ENCODE measurements at places on chromosomes 7 and 10.

DNA sequence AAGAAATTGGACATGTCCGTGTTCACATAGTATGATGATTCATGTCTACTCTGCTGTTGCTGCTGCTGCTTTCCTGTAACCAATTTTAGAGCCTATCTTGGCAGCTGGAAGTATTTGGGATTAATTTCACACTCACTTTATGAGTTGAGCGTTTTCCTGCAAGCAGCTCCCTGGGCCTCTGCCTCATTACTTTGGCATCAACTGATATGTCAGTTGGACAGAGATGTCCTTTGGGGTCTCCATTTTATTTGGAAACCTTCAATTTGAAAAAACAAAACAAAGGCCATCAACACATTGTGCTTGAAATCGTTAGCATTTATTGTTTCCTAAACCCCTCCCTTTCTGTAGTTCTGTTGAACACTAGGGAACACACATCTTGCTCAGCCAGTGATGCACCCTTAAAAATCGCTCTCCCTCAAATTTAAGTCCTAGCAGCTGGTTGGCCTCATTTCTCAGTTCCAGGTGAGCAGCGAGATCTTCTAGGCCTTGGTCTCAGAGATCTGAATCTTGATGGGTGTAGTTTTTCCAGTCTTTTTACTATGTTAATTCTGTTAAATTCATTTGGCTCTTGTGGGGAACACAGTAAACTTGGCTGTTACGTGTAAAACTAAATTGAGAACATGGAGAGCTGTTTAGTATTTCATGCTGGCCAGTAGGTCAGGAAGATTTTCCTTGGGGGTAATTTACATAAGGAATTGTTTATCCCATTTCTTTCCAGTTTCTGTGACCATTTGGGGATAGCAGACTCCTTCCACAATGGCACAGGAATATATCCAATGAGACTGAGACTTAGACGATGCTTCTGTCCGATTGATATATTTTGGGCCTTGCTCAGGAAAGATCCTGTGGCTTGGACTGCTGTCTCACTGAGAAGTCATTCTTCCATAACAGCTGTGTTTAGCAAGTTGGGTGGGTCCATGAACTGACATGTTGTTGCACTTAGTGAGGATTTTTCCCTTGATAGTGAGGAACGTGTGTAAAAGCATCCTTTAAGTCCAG is 371.6 kb downstream of the BBS9 start:
- no peak for DNase-seq

DNA sequence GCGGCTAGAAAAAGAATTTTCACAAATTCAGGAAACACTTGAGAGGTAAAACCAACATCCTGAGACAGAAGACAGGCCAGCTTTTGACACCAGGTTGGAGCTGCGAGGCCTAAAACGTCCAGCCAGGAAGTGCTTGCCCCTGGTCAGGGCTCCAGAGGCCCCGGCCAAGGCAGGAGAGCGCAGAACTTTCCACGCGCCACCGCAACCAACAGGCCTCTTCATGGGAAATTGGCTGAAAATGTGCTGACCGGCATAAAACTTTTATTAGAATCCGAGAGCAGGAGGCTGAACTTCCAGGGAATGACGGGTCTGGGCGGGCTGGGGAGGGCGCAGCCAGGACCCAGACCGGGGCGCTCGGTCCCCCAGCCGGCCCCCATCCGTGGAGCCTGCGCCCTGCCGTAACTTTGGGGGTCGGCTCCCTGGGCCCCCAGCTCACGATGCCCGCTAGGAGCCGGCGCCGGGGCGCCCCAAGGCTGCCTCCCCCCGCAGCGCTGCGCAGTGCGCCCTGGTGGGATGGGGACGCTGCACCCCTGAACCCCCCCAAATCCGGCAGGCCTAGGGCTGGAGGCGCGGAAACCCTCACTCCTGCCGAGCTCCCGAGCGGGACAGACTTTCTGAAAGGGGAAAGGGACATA is 414.0 kb upstream of the MKI67 start:
- no peak for DNase-seq

DNA sequence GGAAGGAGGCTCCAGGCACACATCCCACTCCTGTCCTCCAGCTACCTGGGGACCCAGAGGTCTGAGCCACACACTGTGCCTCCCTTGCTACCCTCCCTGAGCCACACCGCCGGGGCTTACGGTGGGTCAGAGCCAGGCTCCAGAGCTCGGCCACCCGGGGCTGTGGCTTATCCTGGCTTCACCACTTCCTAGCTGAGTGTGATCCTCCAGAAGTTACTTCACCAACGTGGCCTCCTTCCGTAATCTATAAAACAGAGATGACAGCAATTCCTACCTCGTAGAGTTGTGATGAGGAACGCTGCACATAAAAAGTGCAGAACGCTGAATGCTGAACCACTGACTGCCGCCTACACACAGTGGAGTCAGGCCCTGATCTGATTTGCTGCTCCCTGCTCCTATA is 285.0 kb downstream of the PRPF18 start:
- no peak for DNase-seq

- no peak for DNase-seq
Observed at GRCh38 chr7:51817694-51818225, 501.2 kb upstream of the COBL start.

Measured in stimulated activated CD4-positive, alpha-beta T cell treated with anti-CD3 and anti-CD28 coated beads, Interleukin-2, amount 100 ng/mL, for 24 hours (primary cell).